Activated naive CD4-positive, alpha-beta T cell treated with anti-CD3 and anti-CD28 coated beads, Interleukin-2, amount 50 U/mL, for 72 hours (primary cell): ENCODE measurements at places on chromosomes 12 and 14. TPM values are rescaled to one million over a fixed set of nuclear protein-coding genes. Genes with fewer than 3 reads are reported as not detected.

DYNC1H1 gene
- 465 TPM for total RNA-seq

DNA sequence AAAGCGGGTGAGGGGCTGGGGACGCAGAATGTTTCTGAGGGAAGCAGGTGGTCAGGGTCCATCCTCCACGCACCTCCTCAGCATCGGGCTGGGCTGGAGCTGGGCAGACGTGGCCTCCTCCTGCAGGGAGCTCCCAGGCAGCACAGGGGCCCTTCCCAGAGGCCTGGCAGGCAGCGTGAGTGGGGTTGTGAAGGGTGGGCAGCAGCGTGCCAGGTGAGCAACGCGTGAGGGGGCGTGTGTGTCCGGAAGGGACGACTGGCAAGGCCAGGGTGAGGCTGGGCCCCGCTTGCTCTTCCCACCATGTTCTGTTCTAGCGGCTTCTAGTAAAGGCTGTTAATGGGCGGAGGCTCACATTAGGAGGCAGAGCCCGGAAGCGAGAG, 17.1 kb downstream of the ANKRD9 start:
- no peak for DNase-seq

DNA sequence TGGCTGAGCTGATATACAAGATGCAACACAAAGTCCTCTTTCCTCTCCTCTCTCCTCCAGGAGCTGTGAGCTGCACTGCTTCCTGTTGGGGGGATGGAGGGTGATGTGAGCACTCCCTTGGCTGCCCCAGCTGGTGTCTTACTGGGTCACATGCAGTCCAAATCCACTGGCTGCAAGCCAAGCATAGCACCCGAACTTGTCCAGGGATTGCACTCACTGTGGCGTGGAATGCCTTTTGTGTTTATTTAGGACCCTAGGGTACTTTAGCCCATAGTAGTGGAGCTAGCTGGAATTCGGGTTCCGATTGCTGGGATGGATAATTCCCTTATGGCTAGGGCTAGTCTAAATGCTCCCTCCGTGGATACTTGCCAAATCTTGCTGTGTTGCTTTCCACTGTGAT, 424.9 kb upstream of the SYT1 start:
- DNase-seq = no peak

MANSC1 gene
- 1.4 TPM for total RNA-seq

FAM222A gene
- 0.18 TPM for total RNA-seq

SPIC gene
- not detected for total RNA-seq

DNA sequence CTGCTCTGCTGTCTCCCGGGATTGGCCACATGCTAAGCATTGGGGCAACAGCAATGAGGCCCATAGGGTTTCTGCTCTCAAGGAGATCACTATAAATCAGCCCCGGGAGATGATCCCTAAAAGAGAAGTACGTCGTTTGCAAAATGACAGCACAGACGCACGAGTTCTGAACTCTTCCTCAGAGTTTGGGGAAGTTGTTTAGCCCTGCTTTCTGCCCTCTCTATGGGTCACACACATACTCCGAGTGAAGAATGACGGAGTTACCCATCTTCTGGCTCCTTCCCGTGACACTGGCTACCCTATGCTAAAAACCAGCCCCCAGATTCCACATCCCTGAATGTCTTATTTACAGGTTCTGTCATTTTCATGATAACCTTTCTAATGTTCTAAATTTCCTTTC, 258.0 kb upstream of the PLEKHG7 start:
- no peak for DNase-seq

DNA sequence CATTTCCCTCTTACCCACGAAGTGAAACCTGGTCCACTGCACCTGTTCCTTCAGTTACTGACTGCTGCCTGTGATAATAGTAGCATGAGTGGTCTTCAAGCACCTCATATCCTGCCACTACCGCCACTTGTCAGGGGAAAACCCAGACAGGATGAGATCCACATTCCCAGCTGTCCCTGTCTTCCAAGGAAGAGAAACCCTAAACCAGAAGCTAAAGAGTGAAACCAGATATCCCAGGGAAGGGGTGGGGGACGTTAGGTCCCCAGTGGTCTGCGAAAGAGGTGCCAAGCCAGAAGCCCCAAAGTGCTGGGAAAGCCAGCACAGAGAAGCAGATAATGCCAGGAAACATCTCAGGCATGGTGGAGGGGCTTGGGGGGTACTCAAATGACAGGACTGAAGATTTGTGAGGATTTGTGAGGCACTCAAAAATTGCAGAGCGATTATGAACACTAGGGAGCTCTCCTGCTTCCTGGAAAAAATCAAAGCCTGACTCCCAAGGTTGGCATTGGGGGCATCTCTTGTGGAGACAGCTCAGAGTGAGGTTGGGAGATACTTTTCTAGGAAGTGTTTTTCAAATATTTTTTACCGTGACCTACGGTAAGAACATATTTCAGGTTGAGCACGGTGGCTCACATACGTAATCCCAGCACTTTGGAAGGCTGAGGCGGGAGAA, 77.9 kb downstream of the TMEM30B start:
- no peak for DNase-seq

- no peak for DNase-seq
Observed at GRCh38 chr14:32450919-32451675, 122.0 kb downstream of the AKAP6 start.

DNA sequence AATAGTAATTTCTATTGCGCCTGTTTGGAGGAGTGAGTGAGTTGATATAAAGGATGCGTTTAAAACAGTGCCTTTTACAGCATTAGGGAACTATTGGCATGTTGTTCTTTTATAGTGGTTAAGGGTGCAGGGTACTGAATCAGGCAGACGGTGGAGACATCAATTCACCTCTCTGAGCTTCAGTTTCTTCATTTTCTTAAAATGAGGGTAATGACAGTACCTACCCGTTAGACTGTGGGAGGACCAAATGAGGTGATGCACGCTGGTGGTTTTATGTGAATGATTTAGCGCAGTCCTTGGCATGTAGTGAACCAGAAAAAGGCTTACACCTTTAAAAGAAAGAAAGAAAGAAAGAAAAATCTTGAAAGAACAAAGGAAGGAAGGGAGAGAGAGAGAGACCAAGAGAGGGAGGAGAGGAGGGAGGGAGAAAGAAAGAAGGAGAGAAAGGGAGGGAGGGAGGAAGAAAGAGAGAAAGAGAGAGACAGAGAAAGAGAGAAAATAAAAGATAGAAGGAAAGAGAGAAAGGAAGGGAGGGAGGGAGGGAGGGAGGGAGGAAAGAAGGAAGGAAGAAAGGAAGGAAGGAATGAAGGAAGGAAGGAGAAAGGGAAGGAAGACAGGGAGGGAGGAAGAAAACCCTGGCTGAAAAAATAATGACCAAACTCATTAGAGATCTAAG, 22.2 kb upstream of the CCND2 start:
- no peak for DNase-seq

LAG3 gene
- 117 TPM for total RNA-seq

DNA sequence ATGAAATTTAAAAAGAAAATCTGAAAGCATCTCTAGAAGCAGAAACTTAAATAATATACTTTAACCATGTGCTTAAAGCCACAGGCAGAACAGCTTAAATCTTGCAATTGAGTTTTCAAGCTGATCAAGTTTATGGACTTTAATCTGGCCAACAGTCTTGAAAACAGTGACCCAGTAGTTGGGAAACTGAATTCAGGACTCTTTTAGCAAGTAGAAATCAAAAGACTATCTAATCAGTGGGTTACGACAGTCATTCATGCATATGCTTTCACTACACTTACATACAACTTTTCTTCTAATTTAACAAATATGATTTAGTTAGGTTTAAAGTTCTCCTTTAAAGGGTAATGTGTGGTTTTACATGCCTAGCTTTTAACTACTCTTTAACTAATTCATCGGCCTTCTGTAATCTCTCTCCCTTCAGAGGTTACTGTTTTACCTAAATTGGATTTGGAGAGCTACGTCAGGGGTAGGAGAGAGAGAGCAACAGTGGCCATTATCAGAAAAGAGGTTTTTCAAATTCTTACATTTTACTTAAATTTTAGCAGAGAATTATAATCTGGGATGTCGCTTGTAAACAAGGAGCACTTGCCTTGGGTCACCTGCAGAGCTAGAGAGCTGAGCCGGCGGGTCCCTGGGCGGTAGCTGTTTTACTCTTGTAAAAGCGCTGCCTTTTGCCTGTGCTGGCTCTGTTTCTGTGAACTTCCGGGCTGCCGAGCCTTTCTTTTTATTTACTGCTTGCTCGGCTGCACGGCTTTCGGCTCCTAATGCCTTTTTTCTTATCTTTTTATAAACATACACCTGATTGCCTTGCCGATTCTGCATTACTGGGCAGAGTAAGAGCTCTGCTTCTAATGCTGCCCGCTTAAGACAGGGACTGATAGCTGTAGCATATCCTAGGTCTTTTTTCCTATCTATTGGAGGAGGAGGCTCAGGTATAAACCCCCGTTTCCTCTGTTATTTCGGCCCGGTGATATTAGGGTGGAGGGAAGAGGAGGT, 17.4 kb upstream of the LYZ start:
- peak; percentile 61 for DNase-seq

DNA sequence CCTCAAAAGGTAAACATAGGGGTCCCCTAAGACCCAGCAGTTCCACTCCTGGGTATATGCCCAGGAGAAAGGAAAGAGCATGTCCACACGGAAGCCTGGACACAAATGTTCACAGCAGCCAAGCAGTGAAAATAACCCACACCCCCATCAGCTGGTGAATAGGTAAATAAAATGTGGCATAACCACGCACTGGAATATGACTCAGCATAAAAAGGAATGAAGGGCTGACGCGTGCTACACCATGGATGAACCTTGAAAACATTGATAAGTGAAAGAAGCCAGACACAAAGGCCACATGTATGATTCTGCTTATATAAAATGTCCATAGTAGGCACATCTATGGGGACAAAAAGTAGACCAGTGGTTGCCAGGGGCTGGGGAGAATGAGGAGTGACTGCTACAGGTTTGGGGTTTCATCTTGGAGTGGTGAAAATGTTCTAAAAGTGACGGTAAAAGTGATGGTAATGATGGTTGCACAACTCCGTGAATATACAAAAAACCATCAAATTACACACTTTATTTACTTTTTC, 3.8 kb upstream of the SCARB1 start:
- DNase-seq = no peak

DNA sequence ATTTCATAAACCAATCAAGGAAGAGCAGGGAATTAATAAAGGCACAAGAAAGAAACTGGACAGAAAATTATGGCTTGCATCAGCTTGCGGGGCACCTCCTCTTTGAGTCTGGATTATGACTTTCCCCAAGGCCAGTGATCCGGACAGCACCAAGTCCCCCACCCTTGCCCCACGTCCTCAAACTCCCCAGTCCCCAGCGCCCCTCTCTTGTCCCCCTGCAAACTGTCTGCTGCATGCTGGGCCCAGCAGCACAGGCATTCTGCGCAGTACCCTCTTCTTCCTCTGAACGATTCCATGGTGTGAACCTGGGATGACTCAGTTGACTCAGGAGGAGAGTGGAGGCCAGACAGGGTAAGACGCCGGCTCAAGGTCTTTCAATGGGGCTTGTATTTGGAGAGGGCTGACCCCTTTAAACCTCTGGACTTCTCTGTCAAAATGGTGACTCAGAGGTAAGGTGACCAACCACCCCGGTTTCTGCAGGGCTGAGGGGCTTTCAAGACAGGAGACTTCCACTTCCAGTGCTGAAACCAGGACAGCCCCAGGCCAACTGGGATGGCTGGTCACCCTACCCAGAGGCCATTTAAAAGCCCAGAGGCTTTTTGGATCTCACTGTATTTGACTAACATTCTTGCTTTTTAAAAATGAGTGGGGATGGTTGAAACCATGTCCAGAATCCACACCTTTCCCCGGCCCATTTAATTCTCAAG, 13.5 kb downstream of the C14orf132 start:
- DNase-seq = no peak

- DNase-seq = no peak
Observed at GRCh38 chr14:25009891-25010290, 40.1 kb downstream of the STXBP6 start.

DNA sequence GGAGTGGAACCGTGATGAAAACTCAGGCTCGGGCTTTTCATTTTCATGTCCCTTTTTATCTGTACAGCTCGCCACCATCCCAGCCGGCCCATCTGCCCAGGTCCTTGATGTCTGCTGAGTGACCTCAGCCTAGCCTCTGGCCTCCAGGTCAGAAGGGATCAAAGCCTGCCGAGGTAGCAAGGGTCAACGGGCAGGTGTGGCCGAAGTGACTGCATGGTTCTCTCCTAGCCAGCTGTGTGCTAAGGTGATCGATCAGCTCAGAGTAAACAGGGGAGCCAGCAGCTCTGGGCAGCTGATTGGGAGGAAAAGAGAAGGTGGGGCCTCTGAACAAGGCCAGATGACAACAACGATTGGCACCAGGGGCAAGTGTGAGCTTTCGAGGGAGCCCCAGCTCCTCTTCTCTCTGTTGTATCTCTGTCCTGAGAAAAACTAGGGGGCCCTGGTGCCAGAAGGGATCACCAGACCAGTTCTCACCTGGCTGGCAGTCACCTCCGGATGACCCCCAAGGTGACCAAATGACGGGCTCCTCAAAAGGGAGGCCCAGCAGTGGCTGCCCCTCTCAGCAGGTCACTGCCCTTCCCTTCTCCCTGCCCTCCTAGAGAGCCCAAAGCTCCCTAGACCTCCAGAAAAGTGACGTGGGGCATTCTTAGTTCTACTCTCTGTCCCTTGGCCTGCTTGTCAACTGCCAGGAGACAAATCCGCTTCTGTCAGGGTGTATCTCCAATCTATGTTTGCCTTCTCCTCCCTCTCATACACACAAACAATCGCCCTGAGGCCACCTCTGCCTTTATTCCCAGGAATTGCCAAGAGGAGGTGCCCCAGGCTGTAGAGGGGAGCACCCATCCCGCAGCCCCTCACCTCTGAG, 3.4 kb downstream of the SLC6A12 start:
- no peak for DNase-seq

DNA sequence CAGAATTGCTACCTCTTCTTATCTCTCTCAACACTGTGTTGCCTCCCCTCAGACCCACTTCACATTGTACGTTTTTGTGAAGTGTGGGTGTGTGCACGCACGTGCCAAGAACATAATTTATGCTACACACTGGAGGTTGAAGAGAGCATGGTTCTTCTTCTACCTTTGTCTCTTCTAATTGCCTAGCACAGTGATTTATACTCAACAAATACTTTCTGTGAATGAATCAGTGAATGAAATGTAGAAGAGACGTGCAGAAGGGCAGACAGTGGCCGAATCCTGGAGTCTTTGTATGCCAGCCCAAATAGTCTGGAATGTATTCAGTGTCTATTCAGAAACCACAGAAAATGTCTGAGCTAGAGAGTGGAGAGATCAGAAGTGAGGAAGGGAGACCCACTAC, 4.6 kb upstream of the SAMD4A start:
- DNase-seq = no peak

- no peak for DNase-seq
Observed at GRCh38 chr14:72833174-72833573, 60.7 kb downstream of the DPF3 start.

- DNase-seq = no peak
Observed at GRCh38 chr14:89386212-89386886, 30.7 kb downstream of the FOXN3 start.

APOF gene
- not detected for total RNA-seq

DNA sequence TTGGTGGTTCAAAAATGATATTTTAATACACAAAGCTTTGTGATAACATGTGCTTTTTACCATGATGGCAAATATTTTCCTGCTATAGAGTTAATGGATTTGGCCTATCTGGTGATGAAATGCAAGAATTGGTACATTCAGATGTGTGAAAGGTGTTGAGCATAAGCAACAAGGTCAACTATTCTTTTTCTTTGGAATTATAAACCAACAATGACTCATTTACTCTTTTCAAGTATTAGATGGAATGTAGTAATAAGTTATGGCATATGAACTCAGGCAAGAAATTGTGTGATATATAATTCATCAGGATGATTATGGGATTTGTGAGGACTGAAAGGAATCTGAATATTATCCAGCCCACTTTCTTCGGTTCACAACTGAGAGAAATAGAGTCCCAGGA, 471.4 kb downstream of the ETNK1 start:
- no peak for DNase-seq

CPNE6 gene
- total RNA-seq = not detected

GRCh38 chr14:104282332-104283196, 144.2 kb downstream of the KIF26A start:
- peak; percentile 18 for DNase-seq

TMPRSS12 gene
- total RNA-seq = not detected

STYK1 gene
- 0.74 TPM for total RNA-seq
